ENCODE measurements at places on chromosomes 11 and 22.

DNA sequence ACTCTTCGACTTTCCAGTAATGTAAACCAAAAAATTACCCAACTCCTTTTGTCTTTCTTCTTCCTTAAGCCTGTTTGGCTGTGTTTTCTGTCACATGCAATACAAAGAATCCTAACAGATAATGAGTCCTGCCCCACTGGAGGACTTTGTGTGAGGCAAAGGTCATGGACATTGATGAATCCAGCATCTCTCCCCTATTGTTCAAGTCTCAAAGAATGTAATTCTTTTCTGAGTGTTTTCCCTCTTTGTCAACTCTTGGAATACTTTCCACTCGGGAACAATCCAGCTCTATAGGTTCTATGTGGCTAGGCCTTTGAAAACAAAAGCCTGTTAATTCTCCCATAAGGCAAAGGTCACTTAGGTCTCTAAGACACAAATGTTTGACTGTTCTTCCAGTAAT, 100.7 kb downstream of the FAR1 start:
- DNase-seq, result no peak

DNA sequence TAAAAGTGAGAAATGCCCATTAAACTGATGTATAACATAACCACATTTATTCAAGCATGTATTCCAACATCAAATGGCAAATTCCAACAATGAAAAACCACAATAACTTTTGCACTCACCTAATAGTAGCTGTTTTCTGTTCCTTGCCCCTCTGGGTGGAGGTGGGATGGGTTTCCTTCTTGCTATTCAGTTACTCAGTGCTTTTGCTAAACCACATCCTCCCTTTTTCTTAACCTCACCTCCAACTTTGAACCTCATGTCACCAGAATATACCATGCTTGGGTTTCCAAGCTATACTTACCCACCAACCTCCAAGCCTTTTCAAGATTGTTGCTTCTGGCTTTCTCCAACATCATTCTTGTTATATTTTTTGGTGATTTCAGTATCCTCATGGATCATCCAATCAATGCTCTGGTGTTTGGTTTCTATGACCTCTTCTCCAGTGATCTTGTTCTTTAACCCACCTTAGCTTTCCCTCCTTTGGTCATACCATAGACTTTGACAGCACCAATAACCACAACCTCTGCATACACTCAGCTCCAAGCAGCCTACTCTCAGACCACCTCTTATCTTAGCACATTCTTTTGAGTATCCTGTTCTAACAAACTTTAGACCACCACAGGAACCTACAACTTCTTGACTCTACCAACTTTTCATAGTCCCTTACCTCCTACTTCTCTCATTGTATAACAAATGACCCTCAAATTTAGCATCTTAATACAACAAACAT, 3.2 kb upstream of the CCDC15 start:
- no peak for DNase-seq

GRCh38 chr11:1494650-1495049, 8.1 kb upstream of the MOB2 start:
- DNase-seq, result no peak

DNA sequence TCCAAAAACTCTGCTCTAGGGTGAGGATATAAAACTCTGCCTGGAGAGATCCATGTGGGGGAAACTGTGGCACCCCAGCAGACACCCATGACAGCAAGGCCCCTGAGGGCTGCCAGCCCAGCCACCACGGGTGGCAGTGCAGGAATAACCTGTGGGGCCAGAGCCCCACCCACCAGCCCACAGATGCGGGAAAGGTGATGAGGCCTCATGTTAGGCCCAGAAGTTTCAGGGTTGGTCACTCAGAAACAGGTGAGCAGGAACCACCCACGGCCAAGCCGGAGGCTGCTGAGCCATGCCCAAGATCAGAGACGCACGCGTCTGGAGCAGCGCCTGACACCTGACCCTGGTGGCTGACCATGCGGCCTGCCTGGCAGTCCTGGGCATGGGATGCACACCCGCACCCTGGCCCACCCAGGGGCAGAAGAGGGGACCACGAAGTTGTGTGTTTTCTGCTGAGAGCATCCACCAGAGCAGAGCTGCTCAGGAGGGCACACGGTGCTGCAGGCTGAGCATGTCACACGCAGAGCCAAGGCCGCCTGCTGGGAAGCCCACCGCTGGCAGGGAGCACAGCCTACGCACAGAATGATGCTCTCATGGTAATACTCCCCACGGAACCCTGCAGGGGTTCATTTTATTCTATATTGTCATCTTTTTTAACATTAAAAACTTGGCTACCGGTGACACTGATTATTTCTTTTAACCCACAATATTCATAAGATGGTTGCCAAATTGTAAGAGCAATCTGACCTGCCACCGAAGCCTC, 41.2 kb downstream of the DUSP8 start:
- DNase-seq, result no peak

DNA sequence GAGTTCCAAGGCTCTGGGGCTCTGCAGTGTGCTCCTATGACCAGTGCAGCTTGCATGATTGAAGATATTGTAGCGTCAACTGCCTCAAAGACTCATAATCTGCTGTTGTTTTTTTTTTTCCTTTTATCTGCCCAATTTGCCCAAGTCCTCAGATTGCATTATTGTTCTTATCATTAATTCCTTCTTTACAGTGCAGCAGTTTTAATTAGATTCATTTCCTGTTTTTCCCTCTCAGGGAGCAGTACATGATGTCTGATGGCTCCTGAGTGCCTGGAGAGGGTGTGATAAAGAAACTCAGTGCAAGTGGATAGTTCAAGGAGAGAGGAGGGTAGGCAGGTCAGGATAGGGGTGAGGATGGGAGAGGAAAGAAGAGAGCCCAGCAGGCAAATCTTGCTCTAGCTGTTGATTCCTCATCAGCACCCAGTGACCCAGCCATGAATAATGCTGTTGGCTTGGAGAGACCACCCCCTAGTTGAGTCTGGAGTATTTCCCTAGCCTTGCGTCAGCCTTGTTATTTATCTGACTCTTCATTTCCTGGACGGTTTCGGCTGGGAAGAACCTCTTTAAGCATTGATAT, 219.6 kb upstream of the SESN3 start:
- no peak for DNase-seq

- no peak for DNase-seq
These were observed 3.8 kb upstream of the NPAS4 start for GRCh38 chr11:66417000-66417399.

Data from NCI-H1105 (cell line).